ENCODE measurements at places on chromosomes 11 and 22.

DNA sequence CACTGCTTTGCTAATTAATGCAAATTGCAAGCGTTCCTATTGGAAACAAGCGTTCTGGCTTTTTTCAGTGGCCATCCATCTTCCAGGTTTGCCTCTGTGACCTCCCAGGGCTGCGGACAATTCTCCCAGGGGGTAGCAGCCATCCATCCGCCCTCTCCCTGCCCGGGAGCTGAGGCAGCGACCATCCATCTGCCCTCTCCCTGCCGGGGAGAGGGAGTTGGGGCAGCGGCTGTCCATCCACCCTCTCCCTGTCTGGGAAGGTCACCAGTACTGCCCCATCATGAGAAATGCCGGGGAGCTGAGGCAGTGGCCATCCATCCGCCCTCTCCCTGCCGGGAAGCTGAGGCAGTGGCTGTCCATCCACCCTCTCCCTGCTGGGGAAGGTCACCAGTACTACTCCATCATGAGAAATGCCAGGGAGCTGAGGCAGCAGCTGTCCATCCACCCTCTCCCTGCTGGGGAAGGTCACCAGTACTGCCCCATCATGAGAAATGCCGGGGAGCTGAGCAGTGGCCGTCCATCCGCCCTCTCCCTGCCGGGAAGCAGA, 394.7 kb downstream of the BRD1 start:
- DNase-seq, result no peak

DNA sequence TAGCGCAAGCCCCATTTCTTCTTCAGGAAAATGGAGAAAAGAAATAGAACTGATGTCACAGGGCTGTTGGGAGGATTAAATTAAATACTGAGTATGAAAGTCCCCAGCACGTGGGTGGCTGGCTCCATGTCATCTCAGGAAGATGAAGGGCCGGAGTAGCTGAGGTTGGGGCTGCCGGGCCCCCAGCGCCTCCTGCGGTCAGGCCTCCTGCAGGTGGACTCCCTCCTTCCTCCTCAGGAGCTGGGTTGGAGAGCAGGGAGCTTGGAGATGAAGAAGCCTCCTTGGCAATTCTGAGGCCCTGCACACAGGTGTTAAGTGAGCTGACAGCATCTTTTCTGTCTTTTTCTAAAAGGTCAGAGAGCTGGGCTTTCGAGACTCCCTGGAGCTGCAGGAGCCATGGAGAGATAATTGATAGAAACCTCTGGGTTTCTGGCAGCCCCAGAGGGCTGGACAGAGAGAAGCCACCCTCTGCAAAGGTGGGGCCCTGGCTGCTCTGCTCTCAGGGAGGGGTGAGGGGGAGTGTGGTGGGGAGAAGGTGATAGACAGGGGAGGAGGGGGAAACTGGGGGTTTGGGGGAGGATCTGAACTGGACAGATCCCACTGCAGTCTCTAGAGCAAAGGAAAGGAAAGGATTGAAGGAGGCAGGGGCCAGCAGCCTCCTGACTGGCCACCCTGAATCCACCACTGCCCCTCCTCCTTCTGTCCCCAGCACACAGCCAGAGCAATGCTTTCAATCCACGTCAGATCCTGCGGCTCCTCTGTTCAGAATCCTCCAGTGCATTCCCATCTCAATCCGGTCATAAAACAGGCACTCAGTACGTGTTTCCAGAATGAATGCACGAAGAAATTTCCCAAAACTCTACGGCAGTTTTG, 210.8 kb downstream of the CEP164 start:
- no peak for DNase-seq

- DNase-seq, result no peak
Observed at GRCh38 chr22:45218976-45219375, 21.7 kb downstream of the KIAA0930 start.

DNA sequence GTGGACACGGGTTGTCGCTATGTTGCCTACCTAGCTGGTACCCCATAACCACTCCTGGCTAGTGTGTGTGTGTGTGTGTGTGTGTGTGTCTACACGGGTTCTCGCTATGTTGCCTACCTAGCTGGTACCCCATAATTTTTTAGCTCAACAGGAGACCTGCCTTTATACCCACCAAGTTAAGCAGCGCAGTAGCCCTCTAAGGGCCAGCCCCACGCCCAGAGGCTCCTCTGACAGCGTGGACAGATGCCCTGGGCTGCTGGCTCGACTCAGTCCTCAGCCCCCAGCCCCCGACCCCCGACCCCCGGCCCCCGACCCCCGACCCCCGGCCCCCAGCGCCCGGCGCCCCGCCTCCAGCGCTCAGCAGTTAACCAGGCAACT, 351 bp upstream of the AKIP1 start:
- DNase-seq, result no peak

- DNase-seq, result no peak
Observed at GRCh38 chr11:63779039-63779438, 10.5 kb upstream of the ZFTA start.

DNA sequence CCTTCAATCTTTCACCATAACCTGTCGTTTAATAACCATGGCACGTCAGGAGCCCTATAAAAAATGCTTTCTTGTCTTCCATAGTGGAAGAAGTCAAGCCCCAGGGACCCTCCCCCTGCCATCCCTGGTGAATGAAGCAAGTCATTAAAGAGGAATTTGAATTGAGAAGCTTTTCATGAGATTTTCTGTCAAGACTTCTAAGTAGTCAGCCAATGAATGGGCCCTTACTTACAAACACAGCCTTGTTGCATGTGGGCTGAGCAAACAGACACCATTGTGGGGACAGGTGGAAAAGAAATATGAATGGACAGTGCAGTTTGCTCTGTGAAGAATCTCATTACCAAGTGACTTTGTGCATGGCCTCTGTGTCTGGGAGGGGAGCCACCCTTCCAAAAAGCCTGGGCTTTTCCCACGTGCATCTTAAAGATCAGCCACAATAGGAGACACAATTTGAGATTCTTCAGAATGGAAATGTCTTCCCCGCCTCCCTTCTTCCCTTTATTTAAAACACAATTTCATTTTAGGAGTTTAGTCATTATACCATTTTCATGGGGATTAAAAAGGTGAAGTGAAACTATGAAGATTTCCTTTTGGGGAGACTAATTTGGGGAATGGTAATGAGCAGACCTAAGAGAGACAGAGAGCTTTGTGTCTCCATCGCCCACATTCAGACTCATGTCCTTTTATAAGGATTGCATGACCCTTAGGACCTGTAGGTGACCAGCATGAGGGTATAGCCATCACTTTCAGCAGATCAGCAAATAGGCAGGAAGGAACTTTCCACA, 152.0 kb downstream of the LRRC4C start:
- DNase-seq, result no peak

DNA sequence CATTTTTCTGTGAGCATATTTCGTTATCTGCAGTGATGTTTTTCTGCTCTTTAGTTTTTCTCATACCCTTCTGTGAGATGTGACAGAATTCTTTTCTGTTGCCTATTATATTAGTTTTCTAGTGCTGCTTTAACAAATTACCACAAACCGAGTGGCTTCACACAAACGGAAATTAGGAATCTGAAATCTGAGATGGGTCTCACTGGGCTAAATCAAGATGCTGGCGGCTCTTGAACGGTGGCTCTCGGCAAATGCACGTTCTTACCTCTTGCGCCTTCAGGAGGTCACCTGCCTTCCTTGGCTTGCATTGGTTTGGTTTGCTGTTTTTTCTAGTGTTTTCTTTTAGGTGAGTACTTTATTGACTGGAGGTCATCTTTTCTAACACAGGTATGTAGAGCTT, 13.0 kb downstream of the ZBED4 start:
- peak; percentile 10 for DNase-seq

- no peak for DNase-seq
Observed at GRCh38 chr11:1928470-1928890, 9.0 kb downstream of the TNNT3 start.

DNA sequence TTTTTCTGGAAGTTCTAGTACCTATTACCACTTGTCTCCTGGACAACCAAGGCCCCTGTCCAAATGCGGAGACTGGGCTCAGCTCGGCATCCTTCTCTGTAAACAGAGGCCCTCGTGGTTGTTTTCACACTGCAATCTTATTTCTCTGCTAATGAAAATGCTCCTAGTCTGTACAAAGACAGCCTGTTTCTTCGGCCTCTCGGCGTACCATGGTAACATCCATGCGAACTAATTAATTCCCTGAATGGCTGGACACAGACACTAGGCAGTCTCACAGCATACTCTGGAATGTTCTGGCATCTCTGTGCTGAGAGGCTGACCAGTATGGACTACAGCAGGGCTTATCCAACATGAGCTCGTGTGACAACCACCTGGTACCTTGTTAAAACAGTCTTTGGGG, 5.7 kb downstream of the POLR3H start:
- DNase-seq, result no peak

- no peak for DNase-seq
Observed at GRCh38 chr11:115421992-115422689, 82.1 kb downstream of the CADM1 start.

DNA sequence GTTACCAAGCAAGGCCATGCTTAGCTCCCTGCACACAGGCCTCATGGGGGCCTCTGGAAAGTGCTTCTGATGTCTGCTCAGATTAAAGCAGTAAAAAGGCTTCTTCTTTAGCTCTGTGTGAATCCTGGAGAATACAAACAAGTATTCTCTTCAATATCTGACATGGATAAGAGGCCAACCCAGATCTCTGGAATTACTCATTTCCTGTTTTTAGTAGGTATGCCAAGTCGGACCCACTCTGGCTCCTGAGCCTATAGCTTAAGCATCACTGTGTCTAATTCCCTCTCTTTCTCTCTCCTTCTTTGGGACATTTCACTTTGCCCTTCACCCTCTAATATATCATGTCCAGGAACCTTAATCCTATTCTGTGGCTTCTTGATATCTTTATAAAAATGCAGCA, 529.6 kb upstream of the CCDC90B start:
- DNase-seq, result no peak

DNA sequence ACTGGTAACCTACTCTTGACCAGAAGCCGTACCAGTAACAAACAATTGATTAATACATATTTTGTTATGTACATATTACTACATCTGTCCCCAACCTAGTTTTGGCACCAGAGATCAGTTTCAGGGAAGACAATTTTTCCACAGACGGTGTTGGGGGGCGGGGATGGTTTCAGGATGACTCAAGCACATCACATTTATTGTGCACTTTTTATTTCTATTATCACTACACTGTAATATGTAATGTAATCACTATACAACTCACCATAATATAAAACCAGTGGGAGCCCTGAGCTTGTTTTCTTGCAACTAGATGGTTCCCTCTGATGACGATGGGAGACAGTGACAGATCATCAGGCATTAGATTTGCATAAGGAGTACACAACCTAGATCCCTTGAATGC, 15.5 kb downstream of the DGCR8 start:
- DNase-seq, result no peak

GRCh38 chr11:66386171-66387069, 14.9 kb upstream of the SLC29A2 start:
- peak; percentile 83 for DNase-seq
